SIG-M5 (cell line): ENCODE measurements at places on chromosomes 6 and 20.

- DNase-seq: no peak
These were observed 64.8 kb downstream of the FAM50B start for GRCh38 chr6:3913958-3914337.

- DNase-seq: no peak
These were observed 126.2 kb downstream of the CD164 start for GRCh38 chr6:109255946-109256640.

DNA sequence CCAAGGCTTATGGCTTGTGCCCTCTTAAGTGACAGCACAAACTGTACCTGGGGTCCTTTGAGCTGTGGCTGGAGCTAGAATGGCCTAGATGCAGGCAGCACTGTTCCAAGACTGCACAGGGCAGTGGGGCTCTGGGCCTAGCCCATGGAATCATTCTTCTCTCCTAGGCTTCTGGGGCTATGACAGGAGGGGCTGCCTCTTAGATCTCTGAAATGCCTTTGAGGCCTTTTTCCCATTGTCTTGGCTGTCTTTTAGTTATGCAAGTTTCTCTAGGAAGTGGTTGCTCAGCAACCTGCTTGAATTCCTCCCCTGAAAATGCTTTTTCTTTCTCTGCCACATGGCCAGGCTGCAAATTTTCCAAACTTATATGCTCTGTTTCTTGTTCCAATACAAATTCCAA lies 183.4 kb downstream of the WDR27 start:
- no peak for DNase-seq

GRCh38 chr6:113347436-113347835 lies 509.7 kb upstream of the MARCKS start:
- DNase-seq: no peak

DNA sequence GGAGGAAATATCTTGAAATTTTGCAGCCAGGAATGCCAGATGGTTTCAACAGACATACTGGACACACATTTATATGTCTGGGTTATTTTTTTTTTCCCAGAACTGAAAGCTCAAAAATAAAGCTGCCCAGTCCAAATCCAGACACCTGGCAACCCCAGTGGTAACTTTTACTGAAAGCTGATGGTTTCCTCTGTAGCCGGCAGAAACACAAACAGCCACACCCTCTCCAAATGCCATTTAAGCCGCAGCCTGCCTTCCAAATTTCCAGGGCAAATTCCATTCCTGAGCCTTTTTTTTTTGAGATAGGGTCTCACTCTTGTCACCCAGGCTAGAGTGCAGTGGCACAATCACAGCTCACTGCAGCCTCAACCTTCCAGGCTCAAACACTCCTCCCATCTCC lies 6.5 kb upstream of the PREX1 start:
- DNase-seq: no peak

GRCh38 chr6:170172825-170173256 lies 118.0 kb downstream of the DLL1 start:
- DNase-seq: no peak

DNA sequence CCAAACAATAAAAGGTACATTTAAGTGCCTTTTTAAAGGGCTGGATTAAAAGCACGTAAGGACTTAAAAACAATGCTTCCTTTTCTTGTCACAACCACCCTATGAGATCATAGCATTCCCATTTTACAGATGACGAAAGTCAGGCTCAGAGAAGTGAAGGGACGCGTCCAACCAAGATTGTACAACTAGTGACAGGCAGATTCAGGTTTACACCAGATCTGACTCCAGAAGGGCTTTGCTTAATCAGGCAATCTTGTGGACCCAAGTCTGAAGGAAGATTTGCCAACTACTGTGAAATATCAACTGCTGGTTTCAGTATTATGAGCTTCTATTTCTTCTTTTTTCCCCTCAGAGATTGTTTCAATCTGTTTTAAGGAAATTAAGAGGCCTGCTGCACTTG lies 877 bp downstream of the ENPP4 start:
- DNase-seq: no peak

- DNase-seq: no peak
These were observed 95.2 kb downstream of the GMPR start for GRCh38 chr6:16333580-16333979.
